ENCODE measurements at places on chromosomes 1 and 21. TPM values are rescaled to one million over a fixed set of nuclear protein-coding genes. Genes with fewer than 3 reads are reported as not detected.

The MTARC1 gene
- 9.3 TPM for total RNA-seq

The CFHR2 gene
- total RNA-seq: not detected

The MFAP2 gene
- 0.39 TPM for total RNA-seq

The IRF2BP2 gene
- total RNA-seq: 90.0 TPM

The SLC16A4 gene
- total RNA-seq: 37.3 TPM

The KCNK2 gene
- total RNA-seq: not detected

The SLC44A5 gene
- not detected for total RNA-seq

The HRNR gene
- not detected for total RNA-seq

Measured in A549 treated with Mapracorat at 1 μM for 4 hours (cell line).